ENCODE measurements at places on chromosomes 2 and 18. TPM values are rescaled to one million over a fixed set of nuclear protein-coding genes. Genes with fewer than 3 reads are reported as not detected.
A peak's percentile ranks its signal among the peaks of the same experiment; 100 is the strongest.

DNA sequence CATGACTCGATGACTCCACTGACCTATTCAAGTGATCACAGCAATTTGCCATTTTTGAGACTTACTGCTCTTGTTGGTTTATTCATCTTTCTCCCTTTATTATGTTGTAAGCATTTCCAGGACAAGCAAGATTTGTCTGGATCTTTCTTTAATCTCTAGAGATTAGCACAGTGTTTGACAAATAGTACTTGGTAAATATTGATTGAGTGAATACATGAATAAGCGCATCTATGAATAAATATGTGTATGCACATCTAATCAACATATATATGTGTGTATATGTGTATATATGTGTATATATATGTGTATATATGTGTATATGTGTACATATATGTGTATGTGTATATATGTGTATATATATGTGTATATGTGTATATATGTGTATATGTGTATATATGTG is 7.3 kb downstream of the TMX3 start:
- no peak for DNase-seq

DNA sequence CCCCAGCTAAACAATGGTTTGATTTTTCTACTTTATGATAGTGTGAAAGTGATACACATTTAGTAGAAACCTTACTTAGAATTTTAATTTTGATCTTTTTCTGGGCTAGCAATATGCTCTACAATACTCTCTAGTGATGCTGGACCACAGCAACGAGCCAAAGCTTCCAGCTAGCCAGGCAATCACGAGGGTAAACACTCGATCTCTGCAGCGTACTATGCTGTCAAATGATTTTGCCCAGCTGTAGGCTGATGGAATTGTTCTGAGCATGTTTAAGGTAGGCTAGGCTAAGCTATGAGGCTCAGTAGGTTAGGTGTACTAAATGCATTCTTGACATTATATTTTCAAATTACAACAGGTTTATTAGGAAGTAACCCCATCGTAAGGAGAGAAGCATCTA is 207.5 kb downstream of the LRRTM4 start:
- no peak for DNase-seq

DNA sequence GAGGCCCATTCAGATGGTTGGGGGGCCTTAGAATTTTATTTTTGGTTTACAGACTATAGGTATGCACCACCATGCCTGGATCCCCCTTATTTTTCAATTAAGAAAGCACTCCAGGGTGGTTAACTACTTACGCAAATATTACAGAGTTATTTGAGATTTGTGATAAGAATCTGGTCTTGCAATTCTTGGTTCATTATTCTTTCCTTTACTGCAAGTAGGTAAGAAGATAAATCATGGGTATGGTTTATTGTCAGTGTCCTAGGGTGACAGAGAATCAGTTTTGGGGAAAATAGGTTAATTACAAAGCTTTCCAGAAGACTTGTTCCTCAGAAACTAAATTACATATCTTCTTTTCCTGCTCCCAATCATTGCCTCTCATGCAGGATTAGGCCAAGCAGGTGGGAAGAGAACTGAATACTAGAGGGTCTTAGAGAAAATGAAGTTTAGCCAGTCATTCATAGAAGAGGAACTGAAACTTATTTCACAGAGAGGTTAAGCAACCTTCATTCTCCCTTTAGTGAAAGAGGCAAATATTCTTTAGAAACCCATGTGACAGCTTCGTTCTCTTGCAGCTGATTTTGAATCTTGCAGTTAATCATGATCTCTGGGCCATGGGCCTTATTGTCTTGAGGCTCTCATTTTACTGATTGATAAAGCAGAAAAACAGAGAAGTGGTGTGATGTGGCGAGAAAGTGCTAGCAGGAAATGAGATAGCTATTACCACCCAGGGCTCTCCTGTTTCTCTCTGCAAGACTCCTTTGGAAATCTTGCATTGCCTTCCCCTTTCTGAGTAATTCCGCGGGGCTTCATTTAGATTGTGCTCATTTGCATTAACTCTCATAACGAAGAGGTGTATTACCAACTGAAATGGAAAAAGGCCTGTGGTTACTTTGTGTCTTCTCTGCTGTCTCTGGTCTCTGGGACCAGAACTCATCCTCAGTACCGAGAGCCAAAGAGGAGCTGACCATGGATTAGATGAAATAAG is 44.8 kb upstream of the ARHGAP25 start:
- no peak for DNase-seq

DNA sequence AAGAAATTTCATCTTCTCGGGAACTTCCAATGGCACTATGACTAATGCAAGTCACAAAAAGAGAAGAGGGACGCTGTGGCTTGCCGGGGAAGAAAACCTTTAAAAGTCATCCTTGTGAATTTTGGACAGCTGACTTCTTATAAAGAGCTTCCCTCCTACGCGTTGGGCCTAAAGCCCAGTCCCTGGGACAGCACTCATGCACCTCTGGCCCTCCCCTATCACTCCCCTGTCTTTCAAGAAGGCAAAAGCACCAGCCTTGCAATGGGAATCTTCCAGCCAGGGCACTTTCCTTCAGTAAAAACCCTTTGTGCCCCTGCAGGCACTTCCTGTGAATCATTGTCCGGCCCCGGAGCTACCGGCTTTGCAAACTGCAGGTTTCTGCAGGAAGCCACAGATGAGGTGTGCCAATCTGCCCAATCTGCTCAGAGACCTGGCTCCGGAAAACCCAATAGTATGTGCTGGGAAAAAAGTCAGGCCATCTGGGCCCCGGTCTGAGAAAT is 7.1 kb downstream of the MREG start:
- no peak for DNase-seq

GRCh38 chr2:120287183-120288015 is 34.7 kb downstream of the RALB start:
- DNase-seq = no peak

DNA sequence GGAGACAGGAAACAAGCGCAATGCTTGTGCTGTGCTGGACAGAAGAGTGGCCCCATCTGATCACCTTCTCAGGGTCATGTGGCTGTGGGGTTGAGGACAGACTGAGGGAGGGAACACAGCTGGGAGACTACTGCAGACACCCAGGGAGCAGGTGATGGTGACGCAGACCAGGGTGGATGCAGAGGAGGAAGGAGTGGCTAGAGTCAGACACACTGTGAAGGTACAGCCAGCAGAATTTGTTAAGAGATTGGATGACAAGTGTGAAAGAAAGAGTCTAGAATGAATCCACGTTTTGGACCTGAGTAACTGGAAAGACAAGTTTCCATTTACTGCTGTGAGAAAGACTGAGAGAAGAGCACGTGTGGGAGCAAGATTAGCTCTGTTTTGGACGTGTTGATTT is 15.9 kb upstream of the POMC start:
- peak; percentile 49 for DNase-seq

DNA sequence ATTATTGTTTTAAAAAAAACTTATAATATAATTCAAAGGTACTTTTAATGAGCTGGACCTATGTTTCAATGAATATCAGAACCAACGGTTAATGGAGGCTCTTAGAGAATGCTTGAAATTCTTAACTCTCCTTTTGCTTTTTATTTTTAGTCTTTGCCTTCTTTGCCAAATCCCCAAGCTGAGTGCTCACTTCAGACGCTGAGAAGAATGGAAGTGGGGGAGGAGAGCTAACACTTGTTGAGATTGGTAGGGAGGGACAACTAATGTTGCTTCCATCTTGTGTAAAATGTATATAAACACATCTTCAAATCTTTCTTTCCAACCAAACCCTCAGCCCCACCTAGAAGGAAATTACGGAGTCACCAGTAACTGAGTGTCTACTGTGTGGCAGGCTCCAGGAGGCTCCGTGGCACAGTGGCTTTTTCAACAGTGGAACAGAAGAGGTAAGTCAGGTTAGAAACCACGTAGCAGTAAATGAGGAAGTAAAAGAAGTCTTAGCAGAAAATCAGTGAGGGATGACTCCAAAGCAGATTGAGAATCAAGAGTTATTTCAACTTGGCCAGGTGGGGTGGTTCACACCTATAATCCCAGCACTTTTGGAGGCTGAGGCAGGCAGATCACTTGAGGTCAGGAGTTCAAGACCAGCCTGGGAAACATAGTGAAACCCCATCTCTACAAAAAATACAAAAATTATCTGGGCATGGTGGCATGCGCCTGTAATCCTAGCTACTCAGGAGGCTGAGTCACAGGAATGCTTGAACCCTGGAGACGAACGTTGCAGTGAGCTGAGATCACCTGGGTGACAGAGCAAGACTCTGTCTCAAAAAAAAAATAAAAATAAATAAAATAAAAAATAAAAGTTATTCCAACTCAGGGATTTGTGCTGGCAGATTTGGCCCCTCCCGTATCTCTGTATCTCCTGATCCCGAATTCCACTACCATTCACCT is 45.0 kb upstream of the CREB1 start:
- DNase-seq = no peak

DNA sequence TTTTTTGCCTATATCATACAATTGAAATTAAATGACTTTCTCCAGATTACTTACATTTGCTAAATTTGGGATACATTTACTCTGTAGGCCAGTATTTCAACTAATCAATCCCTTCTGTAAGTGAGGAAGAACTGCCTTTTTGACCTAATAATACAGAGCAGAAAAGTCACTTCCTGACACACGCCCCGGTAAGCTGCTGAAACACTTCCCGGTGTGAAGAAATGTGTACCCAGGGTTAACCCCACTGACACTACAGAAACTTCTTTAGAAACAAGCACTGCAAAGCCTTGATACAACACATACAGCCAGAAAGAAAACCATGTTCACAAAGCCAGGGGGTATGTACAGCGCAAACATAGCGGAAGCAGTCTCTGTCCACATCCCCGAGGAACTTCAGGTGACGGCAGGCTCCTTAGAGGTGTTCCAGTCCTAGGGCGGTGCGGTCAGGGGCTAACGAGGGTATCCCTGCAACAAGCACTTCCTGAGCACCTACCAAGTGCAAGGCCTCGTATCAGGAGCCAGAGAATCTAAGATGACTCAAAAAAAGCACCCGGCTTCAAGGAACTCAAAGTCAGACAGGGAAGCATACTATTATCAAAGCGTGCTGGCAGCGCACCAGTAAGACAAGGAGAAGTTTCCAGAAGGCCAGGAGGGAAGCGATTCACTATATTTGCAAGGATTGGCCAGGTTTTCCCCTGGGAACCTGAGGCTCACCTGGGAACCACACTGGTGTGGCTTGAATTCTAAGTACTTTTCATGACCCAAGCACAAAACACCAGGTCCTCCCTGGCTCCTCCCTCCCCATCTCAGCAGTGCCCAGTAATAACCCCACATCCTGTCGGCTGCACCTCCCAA is 46.6 kb downstream of the ZNF516 start:
- DNase-seq = no peak

DNA sequence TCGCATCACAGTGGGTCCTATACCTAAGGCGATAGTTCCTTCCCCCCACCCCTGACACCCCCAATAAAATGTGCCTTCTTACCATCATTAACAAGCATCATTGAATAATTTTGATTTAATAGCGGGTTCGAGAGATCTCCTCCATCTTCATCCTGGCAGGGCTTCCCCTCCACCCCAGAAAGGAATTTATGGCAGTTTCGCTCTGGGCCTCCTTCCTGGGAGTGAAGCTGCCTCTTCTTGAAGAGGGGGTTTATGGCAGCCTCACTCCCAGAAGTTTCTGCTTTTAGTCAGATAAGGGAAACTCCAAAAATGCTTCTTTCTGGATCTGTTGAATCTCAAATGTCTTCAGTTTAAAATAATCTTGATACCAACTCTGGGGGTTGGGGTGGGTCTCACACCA is 45.7 kb downstream of the RRM2 start:
- DNase-seq = no peak

GRCh38 chr2:119455066-119455718 is 23.5 kb downstream of the TMEM37 start:
- no peak for DNase-seq

DNA sequence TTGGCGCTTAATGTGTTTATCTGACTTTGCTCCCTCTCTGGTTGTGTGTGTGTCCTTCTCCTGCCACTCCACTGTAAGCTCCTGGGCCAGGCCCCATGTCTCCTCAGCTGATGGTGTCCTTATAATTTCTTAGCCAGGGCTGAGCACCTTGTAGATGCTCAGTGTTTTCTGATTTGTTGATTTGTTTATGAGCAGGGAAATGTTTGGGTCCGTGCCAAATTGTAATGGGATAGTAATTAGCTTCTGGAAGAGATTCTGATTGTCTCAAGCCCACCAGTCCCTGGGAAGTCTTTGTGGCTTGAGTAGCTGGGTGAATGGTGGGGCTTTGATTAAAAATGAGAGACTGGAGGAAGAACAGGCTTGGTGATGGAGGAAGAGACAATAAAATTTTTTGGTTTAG is 270.5 kb downstream of the MYCN start:
- DNase-seq = no peak

Gene CLASP1
- 109 TPM for total RNA-seq

Gene CDCA7
- total RNA-seq = 10.1 TPM

Gene CXCR4
- total RNA-seq = 20.8 TPM

Gene NOL4
- total RNA-seq = 1.3 TPM

Gene FAM117B
- 16.5 TPM for total RNA-seq

Gene KCNK3
- 4.7 TPM for total RNA-seq

Measured in urinary bladder (tissue), 4 donors.